Stimulated activated CD4-positive, alpha-beta T cell treated with anti-CD3 and anti-CD28 coated beads, Interleukin-1b, Interleukin-23, amount 100 ng/mL, for 1 hour (primary cell): ENCODE measurements at places on chromosomes 12 and 14.

- no peak for DNase-seq
Observed at GRCh38 chr12:88896958-88897357, 316.7 kb upstream of the KITLG start.

DNA sequence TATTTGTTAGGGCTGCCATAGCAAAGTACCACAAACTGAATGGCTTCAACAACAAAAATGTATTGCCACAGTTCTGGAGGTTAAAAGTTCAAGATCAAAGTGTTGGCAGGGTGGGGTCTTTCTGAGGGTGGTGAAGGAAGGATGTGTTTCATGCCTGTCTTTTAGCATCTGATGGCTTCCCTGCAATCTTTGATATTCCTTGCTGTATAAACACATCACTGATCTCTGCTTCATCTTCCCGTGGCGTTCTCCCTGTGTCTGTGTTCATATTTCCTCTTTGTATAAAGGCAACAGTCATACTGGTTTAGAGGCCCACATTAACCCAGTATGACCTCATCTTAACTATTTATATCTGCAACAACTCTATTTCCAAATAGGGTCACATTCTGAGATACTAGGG is 167.5 kb downstream of the BTG1 start:
- DNase-seq, result peak; percentile 2

GRCh38 chr14:40452674-40453073 is 1020.4 kb upstream of the FBXO33 start:
- no peak for DNase-seq

DNA sequence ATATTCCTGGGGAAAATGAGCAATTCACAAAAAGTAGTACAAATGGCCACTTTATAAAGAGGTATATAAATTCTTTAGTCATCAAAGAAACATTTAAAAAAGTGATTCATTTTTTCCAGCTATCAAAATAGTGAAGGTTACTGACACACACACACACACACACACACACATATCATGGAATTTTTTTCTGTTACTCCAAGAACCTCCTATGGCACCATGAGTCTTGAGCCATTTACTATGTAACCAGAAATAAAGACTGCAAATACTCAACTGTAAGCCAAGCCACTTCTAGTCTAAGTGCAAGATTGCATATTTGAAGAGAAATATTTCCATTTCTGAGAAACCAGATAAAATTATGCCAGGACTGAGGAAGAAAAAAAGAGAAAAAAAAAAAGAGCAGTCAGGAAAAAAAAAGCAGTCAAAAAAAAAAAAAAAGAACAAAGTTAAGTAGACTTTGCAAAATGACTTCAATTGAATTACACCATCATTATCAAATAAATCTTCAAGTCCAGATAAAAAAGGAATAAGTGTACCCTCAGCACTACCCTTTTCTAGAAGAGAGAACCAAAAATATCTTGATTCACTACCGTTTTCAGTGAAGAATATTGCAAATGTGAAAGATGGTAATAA is 275.7 kb downstream of the DAD1 start:
- DNase-seq, result no peak

GRCh38 chr14:23932639-23933038 is 20.9 kb upstream of the DHRS4 start:
- no peak for DNase-seq

- no peak for DNase-seq
Observed at GRCh38 chr12:42421844-42422779, 96.1 kb downstream of the PPHLN1 start.

DNA sequence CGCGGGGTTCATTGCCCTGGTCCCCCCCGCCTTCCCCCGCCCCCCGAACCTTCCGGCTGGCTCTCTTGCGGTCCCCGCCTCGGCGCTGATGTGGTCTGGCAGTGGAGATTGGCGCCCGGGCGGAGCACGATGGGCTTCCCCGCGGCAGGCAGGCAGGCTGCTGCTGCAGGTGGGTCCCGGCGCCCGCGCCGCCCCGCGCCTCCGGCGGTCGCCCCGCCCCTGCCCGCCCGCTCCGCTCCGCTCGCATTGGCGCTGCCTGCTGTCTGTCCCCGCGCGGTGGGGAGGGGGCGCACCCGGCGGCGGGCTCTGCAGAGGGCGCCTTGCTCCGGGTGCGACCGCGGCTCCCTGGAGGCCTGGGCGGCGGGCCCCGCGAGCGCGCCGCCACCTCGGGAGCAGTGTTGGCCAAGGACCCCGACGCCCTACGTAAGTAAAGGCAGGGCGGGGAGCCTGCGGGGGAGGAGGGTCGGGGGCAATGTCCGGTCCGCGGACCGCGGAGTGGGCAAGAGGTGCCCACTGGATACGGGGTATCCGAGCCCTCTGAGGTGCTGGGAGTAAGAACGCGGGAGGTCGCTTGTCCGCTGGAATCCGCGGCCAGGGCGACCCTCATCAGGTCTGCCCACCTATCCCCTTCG is at the start of gene AKAP5:
TSS of gene AKAP5 (plus strand) at position 309 of the 632 bp plus-strand sequence. CDS start 2,896 bp downstream, outside the sequence.
- peak; percentile 40 for DNase-seq

DNA sequence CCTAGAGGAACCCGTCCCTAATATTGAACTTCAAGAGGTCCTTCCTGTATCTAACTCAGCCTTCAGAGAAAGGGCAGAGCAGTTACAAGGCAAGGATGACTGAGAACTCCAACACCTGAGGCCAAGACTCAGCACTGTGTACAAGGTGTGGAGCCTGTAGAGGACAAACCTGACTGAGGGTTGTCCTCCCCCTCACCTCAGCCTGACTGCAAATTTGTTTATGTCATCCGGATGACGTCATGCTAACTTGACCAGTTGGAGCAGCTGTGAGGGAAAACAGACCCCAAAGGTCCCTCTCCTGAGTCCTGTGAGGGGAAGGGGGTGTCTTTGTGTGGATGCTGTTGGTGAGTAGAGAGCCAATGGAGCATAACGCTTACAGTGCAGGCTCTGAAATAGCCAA is 4.3 kb downstream of the CRACR2A start:
- DNase-seq, result no peak
